NCI-H1436 (cell line): ENCODE measurements at places on chromosomes 6 and 20.

- DNase-seq = no peak
Measured at GRCh38 chr6:24861934-24862333, 63.2 kb upstream of the ARMH2 start.

DNA sequence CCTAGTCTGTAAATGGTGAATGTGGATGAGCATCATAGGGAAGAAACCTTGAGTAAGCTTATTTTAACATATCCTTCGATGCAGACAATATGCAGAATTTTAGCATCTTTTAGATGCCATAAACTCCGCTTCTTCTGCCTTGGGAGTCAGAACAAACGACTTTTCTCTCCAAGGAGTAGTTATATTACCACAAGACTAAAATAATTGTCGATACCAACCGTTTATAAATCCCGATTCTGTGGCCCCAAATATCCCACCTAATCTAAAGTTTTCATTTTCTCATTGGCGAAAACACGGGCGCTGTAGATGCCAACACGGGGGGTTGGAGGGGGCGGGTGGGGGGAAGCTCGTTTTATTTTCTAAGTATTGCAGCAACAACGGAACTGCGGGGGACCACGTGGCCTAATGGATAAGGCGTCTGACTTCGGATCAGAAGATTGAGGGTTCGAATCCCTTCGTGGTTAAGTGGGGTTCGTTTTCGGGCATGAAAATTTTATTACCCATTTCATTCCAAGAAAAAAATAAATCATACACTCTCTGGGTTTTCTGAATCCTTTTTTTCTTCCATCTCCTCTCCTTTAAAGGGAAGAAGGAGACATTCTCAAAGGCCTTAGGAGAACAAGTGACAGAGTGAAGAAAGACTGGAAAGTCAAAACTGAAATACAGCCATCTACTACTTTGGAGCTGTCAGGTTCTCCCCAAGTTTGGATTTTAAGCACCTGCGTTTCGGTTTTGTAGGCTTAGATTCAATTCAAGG is 65.5 kb upstream of the BTN3A2 start:
- DNase-seq = no peak

- DNase-seq = no peak
Measured at GRCh38 chr6:169070506-169071176, 183.0 kb downstream of the THBS2 start.

DNA sequence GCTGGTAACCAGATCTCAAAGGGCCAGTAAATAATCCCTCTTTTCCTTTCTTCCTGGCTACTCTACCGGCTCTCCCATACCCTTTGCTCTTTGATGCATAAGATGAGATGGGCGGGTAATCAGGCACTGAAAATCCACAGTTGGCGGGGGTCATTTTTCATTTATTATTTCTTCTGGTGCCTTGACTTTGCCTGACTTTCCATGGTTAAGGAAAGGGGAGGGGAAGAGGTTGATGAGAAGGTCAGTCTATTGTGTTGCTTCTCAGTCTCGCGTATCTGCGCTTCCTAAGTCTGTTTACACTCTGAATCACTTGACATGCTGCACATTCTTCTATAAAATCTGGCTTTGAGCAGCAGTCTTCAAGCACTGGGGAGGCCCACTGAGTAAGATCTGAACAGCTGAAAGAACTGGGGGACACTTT is 121.1 kb upstream of the HDGFL1 start:
- no peak for DNase-seq

DNA sequence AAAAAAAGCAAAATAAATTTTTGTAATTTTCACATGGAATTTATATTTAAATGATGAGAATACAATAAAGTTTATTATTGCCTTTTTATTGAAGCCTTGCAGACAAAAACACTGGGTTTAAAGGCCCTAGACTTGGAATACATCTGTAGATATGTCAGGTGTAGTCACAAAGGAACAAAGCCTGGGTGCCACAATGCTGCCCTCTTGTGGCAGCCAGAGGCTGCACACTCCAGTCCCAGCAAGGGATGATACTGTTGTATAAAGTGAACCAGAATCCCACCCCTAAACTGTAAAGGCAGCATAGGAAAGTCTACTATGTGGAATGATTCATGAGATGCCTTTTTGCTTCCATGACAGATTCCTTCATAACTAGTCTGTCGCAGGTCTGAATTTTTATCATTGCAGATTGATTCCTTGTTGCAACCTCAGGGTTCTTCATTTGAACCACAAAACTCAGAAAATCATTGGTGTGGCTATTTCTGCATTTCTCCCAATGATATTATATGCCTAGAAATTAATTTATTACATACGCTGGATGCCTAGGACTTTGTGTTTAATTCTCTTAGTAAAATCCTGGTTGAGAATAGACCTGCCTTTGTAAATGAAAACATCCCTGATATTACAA is 37.0 kb downstream of the MAK start:
- DNase-seq = peak; percentile 38

GRCh38 chr6:159464816-159465215 is 228.2 kb downstream of the SOD2 start:
- DNase-seq = no peak

GRCh38 chr6:127146932-127147331 is 28.5 kb downstream of the RSPO3 start:
- DNase-seq = no peak

GRCh38 chr6:42720739-42721138 is 1.7 kb downstream of the PRPH2 start:
- DNase-seq = no peak

- DNase-seq = no peak
Measured at GRCh38 chr20:4261333-4262284, 246.3 kb upstream of the RNF24 start.

GRCh38 chr20:3751305-3751674 is 16.3 kb downstream of the ADISSP start:
- no peak for DNase-seq

DNA sequence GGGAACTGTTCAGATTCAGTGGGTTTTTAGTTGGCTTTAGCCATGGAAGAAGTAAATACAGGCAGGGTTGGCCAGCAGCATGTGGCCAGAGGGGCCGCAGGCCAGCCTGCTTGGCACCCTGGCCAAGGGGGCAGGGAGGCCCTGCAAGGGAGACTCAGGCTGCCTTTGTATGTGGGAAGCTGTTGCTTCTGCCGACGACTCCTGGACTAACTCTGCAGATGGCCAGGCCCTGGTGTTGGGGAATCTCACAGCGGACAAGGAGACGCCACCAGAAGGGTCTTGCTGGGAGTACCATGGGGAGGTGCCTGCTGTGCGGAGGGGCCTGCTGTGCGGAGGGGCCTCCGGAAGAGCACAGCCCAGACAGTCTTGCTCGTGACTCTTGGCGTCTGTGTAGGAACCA is 25.2 kb downstream of the PYGB start:
- DNase-seq = no peak

DNA sequence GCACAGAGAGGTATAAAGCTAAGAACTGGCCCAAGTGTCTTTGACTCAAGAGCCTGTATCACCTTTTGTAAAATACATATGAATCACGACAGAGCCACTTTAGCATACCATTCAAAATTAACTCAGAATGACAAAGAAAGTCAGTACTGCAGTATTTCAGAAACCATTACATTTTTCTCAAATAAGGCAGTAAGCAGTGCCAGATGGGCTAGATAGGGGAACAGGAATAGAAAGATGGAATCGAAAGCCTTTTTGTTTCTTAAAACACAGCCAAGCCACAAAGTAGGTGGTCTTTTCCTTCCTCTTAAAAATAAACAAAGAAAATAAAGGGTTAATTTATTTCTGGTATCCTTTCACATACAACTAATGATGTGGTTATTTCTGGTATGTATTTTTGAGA is 10.3 kb downstream of the CLDN20 start:
- no peak for DNase-seq

GRCh38 chr6:130558131-130558530 is 192.3 kb downstream of the TMEM200A start:
- DNase-seq = no peak

DNA sequence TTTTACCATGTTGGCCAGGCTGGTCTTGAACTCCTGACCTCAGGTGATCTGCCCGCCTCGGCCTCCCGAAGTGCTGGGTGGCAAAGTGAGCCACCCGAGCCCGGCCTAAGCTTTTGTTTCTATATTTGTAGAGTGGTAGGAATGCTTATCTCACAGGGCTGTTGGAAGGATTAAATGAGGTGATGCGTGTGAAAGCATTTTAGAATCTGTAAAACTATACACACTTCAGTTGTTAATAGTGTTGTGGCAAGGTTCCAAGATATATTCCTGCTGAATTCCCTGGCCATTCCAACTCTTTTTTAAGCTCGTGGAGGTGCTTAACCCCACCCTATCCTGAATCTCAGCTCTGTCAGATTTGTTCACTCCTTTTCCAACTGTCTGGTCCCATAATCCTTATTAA is 89.9 kb upstream of the AKIRIN2 start:
- no peak for DNase-seq

- no peak for DNase-seq
Measured at GRCh38 chr6:132892929-132893771, 78.8 kb downstream of the RPS12 start.

GRCh38 chr6:166078294-166078693 is 89.4 kb downstream of the TBXT start:
- no peak for DNase-seq

DNA sequence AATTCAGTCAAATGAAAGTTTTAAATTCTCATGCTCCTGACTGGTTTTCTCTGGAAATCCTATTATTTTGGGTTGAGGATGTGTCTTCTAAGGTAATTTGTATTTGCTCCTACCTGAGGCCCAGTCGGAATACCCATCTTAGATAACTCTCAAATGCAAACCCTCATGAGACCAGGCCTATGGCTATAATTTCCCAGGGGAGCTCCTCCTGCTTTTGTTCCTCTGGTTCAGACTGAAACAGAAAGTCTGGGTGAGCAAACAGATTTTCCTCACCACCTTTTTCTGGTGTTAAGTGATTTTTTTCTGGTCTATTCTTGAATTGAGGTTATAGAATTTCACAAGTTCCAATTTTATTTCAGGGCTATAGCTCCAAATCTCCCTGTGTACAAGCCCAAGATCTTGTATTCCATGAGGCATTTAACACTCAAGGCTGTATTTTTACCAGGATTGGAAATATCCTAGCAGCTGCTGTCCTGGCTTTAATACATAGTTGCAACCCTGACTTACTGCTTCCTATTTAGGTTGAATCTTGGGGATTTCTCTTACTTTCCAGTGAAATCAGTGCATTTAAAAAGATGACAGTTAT is 169.1 kb upstream of the PTCHD4 start:
- peak; percentile 55 for DNase-seq

GRCh38 chr6:72401865-72402264 is 220.0 kb upstream of the KCNQ5 start:
- no peak for DNase-seq

GRCh38 chr20:34512955-34513419 is 3.2 kb upstream of the DYNLRB1 start:
- DNase-seq = no peak

DNA sequence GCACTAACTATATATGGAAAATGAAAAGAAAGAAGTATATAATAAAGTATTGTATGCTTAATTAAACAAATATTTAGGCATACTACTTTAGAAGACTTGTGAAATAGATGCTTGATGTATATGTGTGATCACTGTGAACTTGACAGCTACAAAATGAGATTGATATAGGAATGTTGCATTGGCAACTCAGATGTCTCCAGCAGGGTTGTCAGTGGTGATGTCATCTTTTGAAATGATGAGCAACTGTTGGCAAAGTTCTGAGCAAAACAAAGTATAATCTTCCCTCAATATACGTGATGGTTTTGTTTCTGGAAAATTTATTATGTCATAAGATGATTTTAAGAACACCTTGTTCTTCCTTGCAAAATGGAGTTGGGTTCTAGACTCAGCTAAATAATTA is 133.8 kb downstream of the ARID1B start:
- DNase-seq = no peak

GRCh38 chr6:84260926-84261325 is 33.5 kb upstream of the CEP162 start:
- DNase-seq = no peak

GRCh38 chr6:117380298-117380697 is 45.4 kb downstream of the ROS1 start:
- no peak for DNase-seq

GRCh38 chr6:135831016-135831415 is 20.5 kb upstream of the PDE7B start:
- no peak for DNase-seq

DNA sequence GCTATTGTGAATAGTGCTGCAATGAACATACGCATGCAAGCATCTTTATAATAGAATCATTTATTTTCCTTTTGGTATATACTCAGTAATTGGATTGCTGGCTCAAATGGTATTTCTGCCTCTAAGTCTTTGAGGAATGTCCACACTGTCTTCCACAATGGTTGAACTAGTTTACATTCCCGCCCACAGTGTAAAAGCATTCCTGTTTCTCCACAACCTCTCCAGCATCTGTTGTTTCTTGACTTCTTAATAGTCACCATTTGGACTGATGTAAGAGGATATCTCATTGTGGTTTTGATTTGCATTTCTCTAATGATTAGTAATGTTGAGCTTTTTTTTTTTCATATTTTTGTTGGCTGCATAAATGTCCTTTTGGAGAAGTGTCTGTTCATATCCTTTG is 208.7 kb downstream of the PHF3 start:
- no peak for DNase-seq

- DNase-seq = no peak
Measured at GRCh38 chr20:57869951-57870315, 160.1 kb upstream of the PMEPA1 start.

DNA sequence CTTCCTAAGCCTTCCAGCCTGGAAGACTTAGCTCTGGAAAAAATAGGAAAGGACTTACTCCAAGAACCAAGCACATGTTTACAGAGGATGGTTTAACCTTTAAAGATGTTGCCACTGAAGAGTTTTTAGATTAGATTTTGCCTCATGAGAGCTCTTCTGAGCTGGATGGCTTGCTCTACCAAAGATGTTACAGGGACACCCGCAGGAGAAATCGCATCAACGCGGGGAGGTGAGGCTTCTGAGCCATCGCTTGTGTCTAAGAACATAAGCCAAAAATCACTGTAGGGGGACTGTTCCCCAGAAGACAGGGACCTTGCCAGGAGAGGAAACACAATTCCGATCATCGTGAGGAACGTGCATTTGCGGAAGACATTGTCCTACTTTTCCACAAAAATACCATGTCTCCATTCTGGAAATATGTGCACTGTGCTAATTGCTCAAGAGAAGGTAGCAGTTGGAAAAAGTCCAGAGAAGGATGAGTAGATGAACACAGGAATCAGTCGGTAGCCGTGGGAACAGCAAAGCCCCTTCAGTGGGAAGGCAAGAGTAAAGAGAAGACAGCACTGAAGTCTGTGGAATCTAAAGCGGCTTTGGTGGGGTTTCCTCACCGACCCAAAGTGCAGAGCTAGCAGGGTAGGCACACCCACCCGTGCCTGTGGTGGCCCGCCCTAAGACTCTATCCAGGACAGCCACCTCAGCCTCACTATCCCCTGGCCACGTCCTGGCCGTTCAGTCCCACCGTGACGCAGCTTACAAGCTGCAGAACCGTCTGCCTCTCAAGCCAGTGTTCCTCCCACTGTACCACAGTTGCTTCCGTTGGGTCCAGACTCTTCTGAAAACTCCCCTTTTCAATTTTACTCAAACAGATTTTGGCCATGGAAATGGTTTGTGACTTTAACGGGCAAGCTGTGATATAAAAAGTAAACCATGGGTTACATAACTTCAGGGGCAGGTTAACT is 334.8 kb downstream of the NRN1 start:
- DNase-seq = no peak
